ENCODE measurements at places on chromosomes 4 and X. TPM values are rescaled to one million over a fixed set of nuclear protein-coding genes. Genes with fewer than 3 reads are reported as not detected.

GRCh38 chrX:24375600-24376131 is 15.2 kb downstream of the SUPT20HL1 start:
- H3K4me3 ChIP-seq: no peak overlapping the region
- H3K27me3 ChIP-seq: no peaks in the 10 kb centered on the region
- H3K4me1 ChIP-seq: no peaks in the 10 kb centered on the region
- no peaks in the 10 kb centered on the region for H3K36me3 ChIP-seq
- H3K27ac ChIP-seq: no peak overlapping the region
- no peak for DNase-seq

GRCh38 chr4:160824481-160824880 is 1339.3 kb downstream of the FSTL5 start:
- H3K4me1 ChIP-seq: no peaks in the 10 kb centered on the region
- no peak overlapping the region for H3K4me3 ChIP-seq
- no peak overlapping the region for H3K27ac ChIP-seq
- DNase-seq: no peak
- H3K36me3 ChIP-seq: no peaks in the 10 kb centered on the region

GRCh38 chrX:14832151-14832550 is 40.7 kb downstream of the FANCB start:
- H3K27ac ChIP-seq: no peak overlapping the region
- no peaks in the 10 kb centered on the region for H3K27me3 ChIP-seq
- no peak overlapping the region for H3K4me3 ChIP-seq
- H3K4me1 ChIP-seq: no peaks in the 10 kb centered on the region
- DNase-seq: no peak
- H3K36me3 ChIP-seq: no peaks in the 10 kb centered on the region

- no peak overlapping the region for H3K27ac ChIP-seq
- peaks cover 25% of the 10 kb centered on the region for H3K4me1 ChIP-seq
- no peaks in the 10 kb centered on the region for H3K27me3 ChIP-seq
- H3K4me3 ChIP-seq: no peak overlapping the region
- peak; percentile 38 for DNase-seq
Observed at GRCh38 chr4:2043396-2044118, 15.6 kb upstream of the NAT8L start.

DNA sequence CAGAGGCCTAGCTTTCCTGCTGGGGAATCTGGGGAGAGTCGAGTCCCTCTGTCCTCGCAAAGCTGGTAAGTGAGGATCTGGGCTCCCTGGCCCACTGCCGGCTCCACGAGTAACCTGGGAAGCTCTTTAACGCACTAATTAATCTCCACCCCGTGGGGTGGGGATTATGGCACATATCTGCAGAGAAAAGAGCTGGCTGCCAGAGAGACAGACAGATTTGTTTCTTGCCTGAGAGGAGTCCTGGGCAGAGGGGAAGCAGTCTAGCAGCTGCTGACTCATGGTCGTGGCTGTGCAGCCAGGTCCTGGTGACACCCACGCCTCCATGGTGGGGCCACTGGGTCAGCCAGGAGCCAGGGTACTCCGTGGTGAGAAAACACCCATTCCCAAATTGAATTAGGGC is 14.0 kb downstream of the SORCS2 start:
- peaks cover 19% of the 10 kb centered on the region for H3K4me1 ChIP-seq
- no peak for DNase-seq
- H3K27me3 ChIP-seq: no peaks in the 10 kb centered on the region
- no peaks in the 10 kb centered on the region for H3K36me3 ChIP-seq

DNA sequence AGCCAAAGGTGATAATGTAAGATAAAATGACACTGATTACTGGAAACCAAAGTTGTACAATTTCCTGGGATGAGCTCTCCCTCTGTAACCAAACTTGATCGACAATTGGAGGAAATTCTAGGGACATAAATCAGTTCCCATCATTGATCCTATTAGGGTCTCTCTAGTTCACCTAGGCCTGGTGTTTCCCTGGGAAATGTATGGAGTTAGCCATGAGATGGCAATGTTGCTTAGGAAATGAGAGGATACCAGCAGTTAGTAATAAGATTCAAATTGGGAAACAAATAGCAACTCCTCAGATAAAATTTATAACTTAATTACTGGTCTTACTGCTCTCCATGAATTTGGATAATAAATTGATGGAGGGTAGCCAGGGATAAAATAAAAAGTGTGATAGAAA is 52.2 kb downstream of the SPATA18 start:
- H3K4me1 ChIP-seq: no peaks in the 10 kb centered on the region
- no peak for DNase-seq
- H3K4me3 ChIP-seq: no peak overlapping the region
- H3K27me3 ChIP-seq: no peaks in the 10 kb centered on the region
- no peaks in the 10 kb centered on the region for H3K36me3 ChIP-seq

GRCh38 chrX:77442728-77443127 is 4.5 kb upstream of the FGF16 start:
- no peak for DNase-seq
- no peak overlapping the region for H3K27ac ChIP-seq
- H3K4me3 ChIP-seq: no peak overlapping the region
- H3K27me3 ChIP-seq: no peaks in the 10 kb centered on the region
- H3K36me3 ChIP-seq: no peaks in the 10 kb centered on the region

DNA sequence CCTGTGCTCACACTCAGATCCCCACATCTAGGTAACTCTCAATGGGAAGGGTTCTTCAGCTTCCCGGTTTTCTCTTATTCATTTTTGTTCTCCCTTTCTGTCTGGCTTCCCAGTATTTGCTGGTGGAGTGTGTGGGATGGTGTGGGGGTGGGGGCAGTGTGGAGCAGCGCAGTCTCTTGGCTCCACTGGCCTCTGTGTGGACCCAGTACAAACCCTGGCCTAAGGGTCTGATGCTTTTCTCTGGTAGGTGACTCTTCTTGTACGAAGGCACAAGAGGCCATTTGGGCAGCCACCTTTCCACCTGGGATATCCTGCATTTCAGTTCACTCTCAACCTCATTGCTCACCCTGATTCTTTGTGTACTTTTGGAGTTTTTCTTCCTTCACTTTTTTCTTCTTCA is 71.3 kb downstream of the NBDY start:
- H3K4me1 ChIP-seq: no peaks in the 10 kb centered on the region
- no peaks in the 10 kb centered on the region for H3K27me3 ChIP-seq
- H3K27ac ChIP-seq: no peak overlapping the region

DNA sequence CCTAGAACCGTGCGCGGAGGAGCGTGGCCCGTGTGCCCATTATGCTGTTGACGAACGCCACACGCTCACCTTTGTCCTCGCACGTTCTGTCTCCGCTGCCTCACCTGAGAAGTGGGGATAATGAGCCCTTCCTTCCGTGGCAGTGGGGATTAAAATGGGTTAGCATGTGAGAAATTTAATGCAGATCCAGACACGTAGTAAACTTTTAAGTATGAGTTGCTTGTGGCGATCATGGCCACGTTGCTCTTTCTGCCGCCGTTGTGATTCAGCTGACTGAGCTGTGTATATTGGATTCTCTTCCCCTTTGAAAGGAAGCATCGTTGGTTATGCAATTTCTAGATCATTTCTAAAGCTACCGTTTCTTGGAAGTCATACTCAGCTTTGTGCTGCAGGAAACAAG is 16.5 kb downstream of the TBC1D14 start:
- H3K4me3 ChIP-seq: no peak overlapping the region
- H3K27me3 ChIP-seq: no peaks in the 10 kb centered on the region
- no peaks in the 10 kb centered on the region for H3K36me3 ChIP-seq
- DNase-seq: no peak
- H3K27ac ChIP-seq: peak overlapping the region; percentile 46

DNA sequence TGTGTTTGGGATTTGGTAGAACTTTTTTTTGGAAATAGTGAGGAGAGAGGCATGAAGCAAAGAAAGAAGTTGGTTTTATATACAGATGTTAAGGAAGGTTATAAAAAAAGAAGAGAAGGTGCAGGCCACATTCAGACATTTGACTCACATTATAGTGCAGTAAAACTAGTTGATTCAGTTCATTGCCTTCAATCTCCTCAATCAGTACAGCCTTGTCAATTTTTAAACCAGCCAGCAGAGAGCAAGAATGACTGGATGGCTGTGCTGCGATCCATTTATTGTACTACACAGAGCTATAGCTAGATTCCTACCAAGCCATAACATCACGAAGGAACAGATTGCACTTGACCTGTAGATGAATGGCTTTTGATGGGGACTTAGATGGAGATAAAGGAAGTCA is 79.7 kb upstream of the LSM6 start:
- DNase-seq: no peak
- no peak overlapping the region for H3K4me3 ChIP-seq
- H3K36me3 ChIP-seq: no peaks in the 10 kb centered on the region

DNA sequence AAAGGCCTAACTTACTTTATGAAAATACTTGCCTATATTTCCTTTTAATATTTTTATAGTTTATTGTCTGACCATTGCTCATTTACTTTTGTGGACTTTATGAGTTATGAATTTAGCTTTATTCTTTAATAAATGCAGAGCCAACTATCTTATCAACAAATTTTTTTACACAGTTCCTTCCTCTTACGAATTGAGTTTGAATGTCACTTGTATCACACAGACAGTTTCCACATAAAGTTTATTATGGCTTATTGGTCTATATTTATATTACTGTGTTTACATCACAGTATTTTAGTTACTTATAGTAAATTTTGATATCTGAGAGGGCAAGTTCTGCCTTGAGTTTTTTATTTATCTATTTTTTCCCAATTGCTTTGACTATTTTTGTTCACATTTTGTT is 450.6 kb downstream of the C4orf33 start:
- no peak overlapping the region for H3K27ac ChIP-seq
- no peak for DNase-seq
- no peak overlapping the region for H3K4me3 ChIP-seq

The ABCE1 gene
- 56.9 TPM for total RNA-seq

The GALNT7 gene
- total RNA-seq: 90.2 TPM

The SLC34A2 gene
- total RNA-seq: 0.83 TPM

The EGF gene
- 1.2 TPM for total RNA-seq

The XAGE1A gene
- not detected for total RNA-seq

The IL2RG gene
- 90.0 TPM for total RNA-seq

The SCML2 gene
- total RNA-seq: 0.40 TPM

The ETDA gene
- not detected for total RNA-seq

The ZNF81 gene
- 13.9 TPM for total RNA-seq
